Nephron progenitor cell (in vitro differentiated cells): ENCODE measurements at places on chromosomes 1 and 21.

- peaks cover 36% of the 10 kb centered on the region for H3K27me3 ChIP-seq
- peaks cover 14% of the 10 kb centered on the region for H3K36me3 ChIP-seq
- H3K4me3 ChIP-seq, result no peak overlapping the region
- H3K27ac ChIP-seq, result peak overlapping the region; percentile 57
- H3K4me1 ChIP-seq, result peaks cover 49% of the 10 kb centered on the region
These were observed 21.6 kb upstream of the POFUT2 start for GRCh38 chr21:45309069-45309986.

GRCh38 chr1:165342587-165342986 is 13.9 kb downstream of the LMX1A start:
- no peak overlapping the region for H3K27ac ChIP-seq
- peaks cover 18% of the 10 kb centered on the region for H3K27me3 ChIP-seq
- no peaks in the 10 kb centered on the region for H3K36me3 ChIP-seq
- H3K4me3 ChIP-seq, result no peak overlapping the region
- peaks cover 18% of the 10 kb centered on the region for H3K4me1 ChIP-seq
- DNase-seq, result no peak

- H3K27ac ChIP-seq, result peak overlapping the region; percentile 86
- DNase-seq, result no peak
- peaks cover under 1% of the 10 kb centered on the region for H3K27me3 ChIP-seq
These were observed 7.6 kb downstream of the MEX3A start for GRCh38 chr1:156074661-156075060.

GRCh38 chr1:49622877-49623276 is 400.9 kb downstream of the AGBL4 start:
- no peaks in the 10 kb centered on the region for H3K27me3 ChIP-seq
- no peaks in the 10 kb centered on the region for H3K36me3 ChIP-seq
- H3K27ac ChIP-seq, result no peak overlapping the region
- DNase-seq, result no peak
- H3K4me1 ChIP-seq, result no peaks in the 10 kb centered on the region

GRCh38 chr1:24898152-24898908 is 31.7 kb downstream of the RUNX3 start:
- H3K4me3 ChIP-seq, result no peak overlapping the region
- DNase-seq, result peak; percentile 77
- H3K4me1 ChIP-seq, result no peaks in the 10 kb centered on the region
- H3K27ac ChIP-seq, result no peak overlapping the region
- peaks cover 21% of the 10 kb centered on the region for H3K27me3 ChIP-seq

- peaks cover 43% of the 10 kb centered on the region for H3K4me1 ChIP-seq
- peaks cover 14% of the 10 kb centered on the region for H3K27me3 ChIP-seq
- no peak for DNase-seq
- H3K36me3 ChIP-seq, result no peaks in the 10 kb centered on the region
These were observed 36.6 kb downstream of the AZIN2 start for GRCh38 chr1:33117440-33118085.

DNA sequence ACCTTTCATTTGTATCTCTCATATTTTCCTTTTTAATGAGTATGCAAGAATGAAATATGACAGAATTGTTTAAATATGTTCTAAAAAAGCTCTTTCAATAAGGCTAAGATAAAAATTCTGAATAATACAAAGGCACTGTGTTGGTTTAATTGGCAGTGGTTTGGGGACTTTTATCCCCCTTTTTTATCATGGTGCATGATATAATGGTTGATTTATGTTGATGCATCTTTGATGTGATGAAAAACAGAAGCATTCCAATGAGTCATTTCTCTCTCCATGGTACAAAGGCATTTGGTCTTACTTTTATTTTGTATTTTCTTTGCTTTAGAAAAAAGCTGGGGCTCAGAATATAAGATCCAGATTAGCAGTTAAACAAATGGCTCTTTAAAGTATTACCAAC is 127.2 kb upstream of the GREM2 start:
- no peak for DNase-seq
- no peaks in the 10 kb centered on the region for H3K4me1 ChIP-seq
- H3K36me3 ChIP-seq, result no peaks in the 10 kb centered on the region
- H3K27me3 ChIP-seq, result no peaks in the 10 kb centered on the region
- H3K27ac ChIP-seq, result no peak overlapping the region

DNA sequence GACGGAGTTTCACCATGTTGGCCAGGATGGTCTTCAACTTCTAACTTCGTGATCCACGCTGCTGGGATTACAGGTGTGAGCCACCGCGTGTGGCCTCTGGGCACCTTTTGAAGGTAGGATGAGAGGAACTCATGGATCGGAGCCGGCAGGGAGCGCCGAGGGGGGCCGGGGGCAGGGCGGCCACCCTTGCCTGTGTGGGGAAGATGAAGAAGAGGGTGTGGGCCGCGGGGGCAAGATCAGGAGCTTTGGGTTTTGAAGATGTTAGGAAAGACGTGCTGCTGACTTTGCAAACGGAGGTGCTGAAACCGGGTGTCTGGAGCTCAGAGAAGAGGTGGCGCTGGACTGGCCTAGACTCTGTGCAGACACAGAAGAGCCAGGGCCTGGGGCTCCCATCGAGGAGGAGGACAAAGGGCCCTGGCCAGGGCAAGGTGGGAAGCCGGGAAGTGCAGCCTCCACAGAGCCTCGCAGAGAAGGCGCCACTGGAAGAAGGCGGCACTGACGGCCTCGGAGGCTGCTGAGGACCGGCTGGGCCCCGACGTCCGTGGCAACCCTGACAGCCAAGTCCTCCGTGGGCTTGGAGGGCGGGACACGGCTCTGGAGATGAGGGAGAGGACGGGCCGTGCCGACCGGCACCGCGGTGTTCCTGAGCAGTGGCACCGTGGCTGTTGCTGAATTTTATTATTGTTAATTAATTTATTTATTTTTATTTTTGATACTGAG is 13.7 kb downstream of the RNF223 start:
- peaks cover 63% of the 10 kb centered on the region for H3K27me3 ChIP-seq
- peaks cover 3% of the 10 kb centered on the region for H3K36me3 ChIP-seq
- H3K27ac ChIP-seq, result no peak overlapping the region
- peak overlapping the region; percentile 45 for H3K4me3 ChIP-seq
- peaks cover 19% of the 10 kb centered on the region for H3K4me1 ChIP-seq

GRCh38 chr1:44919400-44919799 is 67.0 kb downstream of the EIF2B3 start:
- no peak for DNase-seq
- peaks cover 35% of the 10 kb centered on the region for H3K36me3 ChIP-seq
- H3K27ac ChIP-seq, result no peak overlapping the region
- no peak overlapping the region for H3K4me3 ChIP-seq
- no peaks in the 10 kb centered on the region for H3K27me3 ChIP-seq

DNA sequence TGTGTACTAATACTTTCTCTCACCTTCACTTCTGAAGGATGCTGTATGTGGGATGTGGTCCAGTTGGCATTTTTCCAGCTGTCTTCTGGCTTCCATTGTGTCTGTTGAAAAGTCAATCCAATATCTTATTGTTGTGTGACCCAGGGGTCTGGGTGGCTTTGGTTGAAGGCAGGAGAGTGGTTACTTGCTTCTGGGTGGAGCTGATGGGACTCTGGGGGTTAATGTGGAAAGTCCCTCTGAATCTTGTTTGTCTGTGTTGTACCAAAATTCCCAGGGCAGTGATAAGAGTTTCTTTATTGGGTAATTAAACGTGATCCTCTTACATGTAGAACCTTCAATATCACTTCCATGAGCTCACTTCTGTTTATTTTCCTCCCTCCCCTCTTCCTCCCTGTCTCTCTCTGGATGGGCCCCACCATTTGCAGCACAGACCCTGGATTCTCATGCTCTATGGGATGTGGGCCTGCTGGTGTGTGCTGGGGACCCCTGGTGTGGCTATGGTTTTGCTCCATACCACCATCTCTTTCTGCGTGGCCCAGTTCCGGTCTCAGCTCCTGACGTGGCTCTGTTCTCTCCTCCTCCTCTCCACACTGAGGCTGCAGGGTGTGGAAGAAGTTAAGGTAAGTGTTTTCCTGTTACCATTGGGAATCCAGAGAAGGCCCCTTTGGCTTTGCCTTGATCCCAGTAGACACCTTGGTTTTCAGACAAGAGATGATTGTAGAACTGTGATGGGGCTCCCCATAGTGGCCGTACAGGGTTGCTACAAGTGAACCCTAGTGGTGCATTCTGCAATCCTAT is 71.5 kb downstream of the HHAT start:
- peaks cover 10% of the 10 kb centered on the region for H3K36me3 ChIP-seq
- no peak overlapping the region for H3K4me3 ChIP-seq
- peaks cover 4% of the 10 kb centered on the region for H3K27me3 ChIP-seq
- peaks cover 13% of the 10 kb centered on the region for H3K4me1 ChIP-seq
- DNase-seq, result peak; percentile 57

GRCh38 chr1:16984717-16985116 is 4.3 kb upstream of the MFAP2 start:
- no peaks in the 10 kb centered on the region for H3K36me3 ChIP-seq
- DNase-seq, result no peak
- H3K4me1 ChIP-seq, result peaks cover 36% of the 10 kb centered on the region
- H3K27ac ChIP-seq, result no peak overlapping the region

DNA sequence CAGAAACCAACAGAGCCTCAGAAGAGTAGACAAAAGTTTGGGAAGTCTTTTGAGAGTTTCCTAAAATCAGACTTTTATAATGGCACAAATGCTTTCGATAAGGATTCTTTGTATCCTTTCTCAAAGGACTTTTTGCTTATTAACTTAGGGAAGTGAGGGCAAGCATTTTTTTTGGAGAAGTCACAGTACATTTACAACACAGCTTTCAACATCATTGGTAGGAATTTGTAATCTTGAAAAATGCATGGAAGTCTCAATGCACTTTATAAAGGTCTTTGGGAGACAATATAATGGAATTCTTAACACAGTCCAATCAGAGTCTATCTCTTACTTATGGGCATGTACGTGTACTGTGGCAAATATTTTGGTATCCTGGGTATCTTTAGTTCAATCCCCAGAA is 325.8 kb upstream of the NR5A2 start:
- no peak for DNase-seq
- H3K27me3 ChIP-seq, result no peaks in the 10 kb centered on the region
- H3K36me3 ChIP-seq, result no peaks in the 10 kb centered on the region
- no peak overlapping the region for H3K27ac ChIP-seq
- peaks cover 12% of the 10 kb centered on the region for H3K4me1 ChIP-seq
- no peak overlapping the region for H3K4me3 ChIP-seq

DNA sequence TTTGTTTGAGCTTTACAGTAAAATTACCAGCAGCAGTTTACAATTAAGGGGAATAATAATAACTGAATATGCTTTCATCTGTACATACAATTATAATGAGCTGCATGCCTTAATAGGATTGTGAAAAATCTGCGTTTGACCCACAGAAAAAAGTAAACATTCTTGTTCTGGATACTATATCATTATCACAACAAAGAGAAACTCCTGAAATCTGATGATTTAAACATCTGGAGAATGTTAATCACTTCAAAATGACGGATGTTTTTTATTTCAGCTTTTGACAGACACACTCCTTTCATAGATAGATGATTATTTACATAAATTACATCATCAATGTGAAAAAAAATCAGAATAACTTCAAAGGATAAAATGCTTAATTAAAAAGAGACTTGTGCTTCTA is 58.5 kb downstream of the TYW3 start:
- H3K27me3 ChIP-seq, result peaks cover 11% of the 10 kb centered on the region
- no peak overlapping the region for H3K27ac ChIP-seq
- no peak for DNase-seq
- H3K4me1 ChIP-seq, result peaks cover 37% of the 10 kb centered on the region
- no peaks in the 10 kb centered on the region for H3K36me3 ChIP-seq

- no peak overlapping the region for H3K4me3 ChIP-seq
- no peaks in the 10 kb centered on the region for H3K36me3 ChIP-seq
- no peak for DNase-seq
- no peak overlapping the region for H3K27ac ChIP-seq
- no peaks in the 10 kb centered on the region for H3K27me3 ChIP-seq
These were observed 218.7 kb downstream of the PATJ start for GRCh38 chr1:61961009-61961408.

GRCh38 chr1:100458661-100459357 is 79.1 kb upstream of the GPR88 start:
- no peak overlapping the region for H3K4me3 ChIP-seq
- DNase-seq, result no peak
- H3K27ac ChIP-seq, result peak overlapping the region; percentile 76
- H3K27me3 ChIP-seq, result no peaks in the 10 kb centered on the region
